Renal cortical epithelial cell (primary cell): ENCODE measurements at places on chromosomes 4 and X.

DNA sequence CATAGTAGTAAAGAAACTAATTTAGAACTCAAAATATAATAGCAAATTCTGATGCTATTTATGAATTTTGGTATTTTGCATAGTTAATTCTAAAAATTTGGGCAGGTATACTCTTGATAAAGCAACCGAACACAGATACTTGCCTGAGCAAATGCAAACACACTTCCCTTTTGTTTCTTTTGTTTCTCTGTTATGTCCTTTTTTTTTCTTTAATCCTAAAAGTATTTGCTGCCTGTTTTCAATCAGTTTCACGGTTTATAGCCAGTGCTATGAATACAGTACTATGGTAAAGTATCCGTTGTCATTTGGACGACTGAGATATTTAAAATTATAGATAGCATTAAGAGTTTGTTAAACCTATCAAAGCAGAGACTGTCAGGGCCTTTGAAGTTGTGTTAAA, 84.3 kb upstream of the HPRT1 start:
- DNase-seq = no peak

DNA sequence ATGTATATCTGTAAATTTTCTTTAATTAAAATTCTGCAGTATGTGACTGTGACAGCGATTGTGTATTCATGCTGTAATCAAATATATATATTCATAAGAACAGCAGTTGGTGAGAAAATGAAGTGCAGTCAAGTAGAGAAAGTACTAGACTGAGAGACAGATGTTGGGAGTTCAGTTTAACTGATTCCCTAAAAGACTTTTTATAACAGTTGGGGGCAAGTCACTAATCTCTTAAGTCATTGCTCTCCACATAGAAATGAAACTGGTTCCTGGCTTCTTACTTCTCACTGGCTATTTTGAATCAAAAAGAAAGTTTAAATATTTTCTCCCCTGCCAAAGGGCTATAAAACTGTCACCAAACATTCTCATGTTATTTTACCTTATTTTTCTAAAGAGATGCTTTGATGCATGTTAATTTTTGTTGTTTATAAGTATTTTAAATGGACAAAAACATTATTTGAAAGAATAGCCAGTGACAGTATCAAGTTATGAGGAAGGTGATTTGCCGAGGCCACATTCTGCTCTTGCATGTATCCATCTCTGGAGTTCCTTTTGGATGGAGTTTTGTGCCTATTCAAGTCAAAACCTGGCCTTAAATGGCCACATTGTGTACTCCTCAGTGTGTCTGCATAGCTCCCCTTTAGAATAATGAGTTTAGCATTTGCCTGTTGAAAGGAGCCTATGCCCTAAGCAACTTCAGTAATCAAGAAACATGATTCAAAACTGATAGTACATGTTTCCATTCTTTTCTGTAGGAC, 30.8 kb downstream of the EXOC1 start:
- no peak for DNase-seq

DNA sequence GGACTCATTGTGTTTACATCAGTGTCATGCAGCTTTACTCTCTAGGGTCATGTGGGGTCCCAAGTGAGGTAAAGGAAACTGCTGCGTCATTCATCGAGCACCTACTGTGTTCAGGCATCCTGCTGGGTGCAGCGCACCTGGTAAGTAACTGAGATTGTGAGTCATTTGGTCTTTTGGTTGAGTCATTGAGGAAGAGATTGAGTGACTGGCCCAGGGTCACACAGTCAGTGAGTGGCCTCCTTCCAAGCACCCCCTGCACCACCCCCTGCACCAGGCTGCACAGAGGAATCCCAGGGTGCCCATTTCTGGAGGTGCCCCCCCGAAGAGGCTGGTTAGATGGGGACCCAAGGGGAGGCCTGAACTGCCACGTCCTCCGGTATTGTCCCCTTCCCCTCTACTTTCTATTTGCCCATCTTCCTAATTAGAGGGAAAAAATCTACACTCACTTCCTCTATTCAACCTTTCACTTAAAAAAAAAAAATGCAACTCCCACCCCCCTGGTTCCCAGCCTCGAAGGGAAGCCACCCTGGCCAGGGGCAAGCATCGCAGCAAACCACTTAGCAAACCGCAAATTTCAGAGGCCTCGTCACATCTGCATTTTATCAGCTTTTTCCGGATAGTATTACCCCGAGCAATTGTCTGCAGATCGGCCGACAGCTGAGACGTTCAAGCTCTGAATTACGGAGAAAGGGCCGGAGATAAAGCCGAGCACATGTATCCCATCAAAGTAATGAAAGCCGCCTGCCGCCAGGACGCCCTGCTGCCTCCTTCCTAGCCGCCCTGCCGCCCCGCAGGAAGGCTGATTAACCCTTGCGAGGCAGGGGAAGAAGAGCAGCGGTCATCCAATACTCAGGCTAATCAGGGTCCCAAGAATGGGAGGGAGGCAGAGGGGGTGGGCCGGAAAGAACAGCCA, 96.3 kb upstream of the MSX1 start:
- DNase-seq = no peak

- DNase-seq = peak; percentile 58
These were observed 38.6 kb downstream of the TSC22D3 start for GRCh38 chrX:107736781-107737531.

GRCh38 chr4:74640111-74640903, 154.0 kb downstream of the BTC start:
- DNase-seq = peak; percentile 87

DNA sequence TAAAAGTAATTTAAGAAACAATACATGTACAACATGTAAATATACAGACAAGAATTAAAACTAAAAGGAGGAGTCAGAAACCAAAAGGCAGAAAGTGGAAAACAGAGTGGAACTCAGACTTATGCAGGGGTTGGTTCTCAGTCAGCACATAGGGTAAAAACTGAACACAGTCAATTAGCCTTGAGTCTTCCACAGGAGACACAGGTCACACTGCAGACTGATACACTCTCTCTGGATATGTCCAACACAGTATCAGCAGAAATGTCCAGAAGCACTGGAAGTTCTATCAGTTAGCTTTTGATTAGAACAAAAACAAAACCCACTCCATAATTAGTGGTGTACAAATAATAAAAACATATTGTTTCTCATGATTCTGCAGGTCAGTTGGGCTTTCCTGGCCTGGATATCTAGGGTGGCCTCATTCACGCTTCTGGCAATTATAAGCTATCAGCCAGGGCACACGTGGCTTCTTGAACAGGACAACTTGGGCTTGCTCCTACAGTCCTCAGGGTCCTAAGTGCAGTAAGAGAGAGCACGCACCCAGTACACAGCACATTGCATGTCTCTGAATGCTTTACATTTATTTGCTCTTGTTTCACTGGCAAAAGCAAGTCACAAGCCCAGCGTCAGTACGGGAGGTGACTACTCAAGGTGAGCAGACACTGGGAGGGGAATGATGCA, 21.6 kb downstream of the TEC start:
- no peak for DNase-seq

GRCh38 chr4:93911671-93912070, 83.1 kb downstream of the ATOH1 start:
- no peak for DNase-seq
